Body of pancreas (tissue), 4 donors: ENCODE measurements at places on chromosomes 6 and 20. TPM values are rescaled to one million over a fixed set of nuclear protein-coding genes. Genes with fewer than 3 reads are reported as not detected.
A peak's percentile ranks its signal among the peaks of the same experiment; 100 is the strongest.

The SLC17A3 gene
- total RNA-seq = not detected

- no peak overlapping the region for H3K4me3 ChIP-seq
- peak; percentile 12 for DNase-seq
- no peaks in the 10 kb centered on the region for H3K4me1 ChIP-seq
These were observed 178.9 kb downstream of the FUT9 start for GRCh38 chr6:96194675-96195074.

GRCh38 chr6:137820952-137821351 is 46.1 kb upstream of the TNFAIP3 start:
- H3K27ac ChIP-seq = no peak overlapping the region
- no peaks in the 10 kb centered on the region for H3K4me1 ChIP-seq
- no peak overlapping the region for H3K4me3 ChIP-seq
- H3K27me3 ChIP-seq = no peaks in the 10 kb centered on the region
- H3K36me3 ChIP-seq = no peaks in the 10 kb centered on the region

- no peak overlapping the region for H3K4me3 ChIP-seq
- no peak overlapping the region for H3K27ac ChIP-seq
- H3K36me3 ChIP-seq = no peaks in the 10 kb centered on the region
- no peak for DNase-seq
- H3K27me3 ChIP-seq = no peaks in the 10 kb centered on the region
These were observed 28.2 kb downstream of the CBFA2T2 start for GRCh38 chr20:33518071-33518470.

GRCh38 chr20:5092765-5093339 is 26.9 kb downstream of the PCNA start:
- H3K36me3 ChIP-seq = no peaks in the 10 kb centered on the region
- H3K27ac ChIP-seq = no peak overlapping the region
- no peak overlapping the region for H3K4me3 ChIP-seq
- no peak for DNase-seq

DNA sequence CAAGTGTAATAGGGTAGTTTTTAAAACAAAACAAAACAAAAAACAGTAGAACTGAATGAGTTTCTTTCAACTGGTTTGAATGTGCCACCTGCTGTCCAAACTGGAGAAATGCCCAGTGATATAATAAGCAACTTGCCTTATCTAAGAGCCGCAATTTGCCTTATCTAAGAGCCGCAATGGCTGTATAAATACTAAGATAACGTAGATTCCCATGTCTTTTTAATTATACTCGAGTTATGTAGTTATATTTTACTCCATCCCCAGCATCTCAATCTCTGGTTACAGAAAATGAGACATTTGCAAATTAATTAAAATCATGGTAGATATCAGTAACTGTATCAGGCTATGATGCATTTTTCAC is 67.2 kb downstream of the RPP40 start:
- H3K36me3 ChIP-seq = no peaks in the 10 kb centered on the region
- no peak for DNase-seq
- H3K27ac ChIP-seq = no peak overlapping the region
- no peaks in the 10 kb centered on the region for H3K4me1 ChIP-seq

DNA sequence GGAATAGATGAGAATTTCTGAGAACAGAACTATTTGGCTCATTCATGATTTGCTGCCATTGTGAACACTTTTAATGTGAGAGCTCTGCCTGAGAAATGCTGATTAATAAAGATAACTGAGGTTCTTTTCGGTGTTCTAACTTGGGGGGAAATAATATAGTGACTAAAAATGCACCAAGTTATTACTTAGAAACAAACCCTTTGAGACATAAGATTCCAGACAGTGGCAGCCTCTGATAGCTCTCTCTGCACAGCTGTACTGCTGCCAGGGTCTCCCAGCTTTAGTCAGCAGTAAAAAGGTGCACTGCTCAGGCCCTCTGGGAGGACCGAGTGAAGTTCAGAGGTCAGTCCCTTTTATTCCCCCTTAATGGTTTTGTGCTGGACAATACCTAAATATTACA is 2.5 kb upstream of the PRDM1 start:
- H3K4me1 ChIP-seq = peaks cover 14% of the 10 kb centered on the region
- H3K4me3 ChIP-seq = no peak overlapping the region
- no peak overlapping the region for H3K27ac ChIP-seq
- no peaks in the 10 kb centered on the region for H3K36me3 ChIP-seq
